ENCODE measurements at places on chromosomes 2 and 18.

DNA sequence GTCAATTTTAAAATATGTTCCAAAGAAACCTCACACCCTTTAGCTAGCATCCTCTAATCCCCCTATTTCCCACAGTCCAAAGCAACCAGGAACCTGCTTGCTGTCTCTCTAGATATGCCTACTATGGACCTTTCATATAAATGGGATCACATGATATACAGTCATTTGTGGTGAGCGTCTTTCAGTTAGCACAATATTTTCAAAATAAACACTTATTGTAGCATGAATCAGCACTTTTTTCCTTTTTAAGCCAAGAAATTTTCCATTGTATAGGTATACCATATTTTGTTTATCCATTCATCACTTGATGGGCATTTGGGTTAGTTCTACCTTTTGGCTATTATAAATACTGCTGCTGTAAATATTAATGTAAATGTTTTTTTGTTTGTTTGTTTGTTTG is 223.0 kb upstream of the DOK6 start:
- no peak for DNase-seq

DNA sequence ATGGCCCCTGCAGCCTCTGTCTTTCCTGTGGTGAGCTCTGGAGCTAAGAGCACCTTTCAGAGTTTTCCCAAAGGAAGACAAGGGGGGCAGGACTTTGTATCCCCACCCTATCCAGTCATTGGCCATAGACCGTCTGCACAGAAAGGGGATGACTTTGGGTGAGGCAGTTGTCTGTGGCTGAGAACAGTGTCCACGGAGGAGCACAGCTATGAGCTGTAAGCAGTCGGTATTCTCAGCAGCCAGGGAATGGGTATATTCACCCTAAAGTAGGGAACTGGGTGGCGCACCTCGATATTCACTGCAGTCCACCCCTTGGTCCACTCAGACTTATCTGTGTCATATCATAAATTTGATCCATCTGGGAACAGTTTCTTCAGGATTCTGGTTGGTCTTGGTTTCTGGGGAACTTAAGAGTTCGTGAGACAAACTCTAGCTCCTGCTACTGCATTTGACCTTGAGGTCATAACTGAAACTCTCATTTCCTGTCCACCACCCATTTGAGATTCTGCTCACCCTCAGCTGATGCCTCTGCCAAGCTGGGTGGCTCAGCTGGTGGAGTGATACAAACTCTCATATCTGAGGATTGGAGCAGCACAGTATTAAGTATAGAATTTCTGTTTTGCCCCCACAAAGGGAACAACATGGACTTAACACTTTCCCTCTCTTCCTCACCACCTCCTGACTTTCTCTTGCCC is 45.2 kb upstream of the SCG2 start:
- DNase-seq: no peak

- DNase-seq: no peak
These were observed 26.3 kb downstream of the CNGA3 start for GRCh38 chr2:98372579-98372978.

DNA sequence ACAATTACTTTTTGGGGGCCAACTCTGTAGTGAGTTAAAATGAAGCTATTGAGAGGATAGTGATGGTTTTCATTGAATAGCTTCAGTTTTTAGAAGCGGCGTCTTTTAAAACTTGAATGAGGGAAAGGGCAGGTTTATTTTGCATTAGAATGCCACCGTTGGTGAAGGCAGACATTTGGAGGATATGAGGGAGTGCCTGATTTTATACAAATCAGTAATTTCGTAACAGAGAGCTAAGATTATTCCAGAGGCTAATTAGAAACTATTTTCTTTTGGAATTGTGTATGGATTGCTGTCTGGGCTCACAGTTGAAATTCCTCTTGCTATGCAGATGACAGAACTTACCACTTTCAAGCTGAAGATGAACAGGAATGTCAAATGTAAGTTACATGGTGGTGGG is 67.6 kb downstream of the ITGB1BP1 start:
- DNase-seq: no peak

- peak; percentile 71 for DNase-seq
These were observed 17.9 kb downstream of the DYSF start for GRCh38 chr2:71471276-71471675.

- DNase-seq: no peak
These were observed 462.6 kb downstream of the SLC4A3 start for GRCh38 chr2:220090050-220090449.

DNA sequence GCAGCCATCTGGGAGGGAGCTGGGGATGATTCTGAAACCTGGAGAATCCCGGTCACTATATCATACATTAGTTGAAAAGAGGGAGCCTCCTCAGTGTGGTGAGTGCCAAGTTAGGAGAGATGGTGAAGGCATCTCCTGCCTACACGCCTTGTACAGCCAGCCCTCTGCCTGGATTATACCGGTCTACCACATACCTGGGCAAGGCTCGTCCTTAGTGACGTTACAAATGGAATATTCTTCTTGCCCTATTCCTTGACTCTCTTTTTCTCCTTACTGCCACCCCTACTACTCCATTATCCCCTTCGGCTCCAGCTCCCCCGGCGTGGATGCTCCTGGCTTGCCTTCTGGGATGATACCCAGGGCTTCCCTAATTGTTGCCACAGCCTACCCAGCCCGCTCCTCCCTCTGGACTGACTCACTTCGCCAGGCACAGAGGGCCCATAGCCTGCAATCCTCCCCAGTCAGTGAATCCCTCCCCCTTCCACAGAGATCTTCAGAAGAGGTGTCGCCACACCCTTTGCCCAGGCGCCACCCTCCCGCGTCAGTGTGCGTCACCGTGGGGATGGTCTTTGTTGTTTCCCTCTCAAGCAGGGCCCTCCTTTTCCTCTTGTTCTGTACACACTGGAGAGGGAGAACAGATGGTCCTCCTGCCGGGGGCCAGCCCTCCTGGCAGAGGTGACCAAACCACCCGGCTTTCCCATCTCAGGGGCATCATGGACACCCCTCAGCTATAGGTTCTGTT is 115.2 kb upstream of the EPAS1 start:
- no peak for DNase-seq

DNA sequence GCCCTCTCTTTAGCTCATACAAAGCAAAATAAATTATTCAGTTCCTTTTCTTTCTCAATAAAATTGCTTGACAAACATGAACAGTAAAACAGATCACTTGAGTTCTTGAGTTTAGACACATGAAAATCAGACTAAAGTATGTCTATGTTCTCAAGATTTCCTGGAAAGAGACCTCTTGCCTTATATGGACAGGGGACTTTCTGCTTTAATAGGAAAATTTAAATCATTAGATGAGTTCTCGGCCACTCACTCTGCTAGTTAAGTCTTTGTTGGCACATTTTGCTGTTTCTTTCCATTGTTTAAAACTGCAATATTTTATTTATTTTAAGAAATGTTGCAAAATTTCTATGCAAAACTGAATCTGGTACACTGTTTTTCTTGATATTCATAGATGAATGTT is 207.8 kb downstream of the RND3 start:
- DNase-seq: no peak

GRCh38 chr2:221637851-221638250 is 65.7 kb upstream of the EPHA4 start:
- no peak for DNase-seq

- no peak for DNase-seq
These were observed 402.7 kb upstream of the FSIP2 start for GRCh38 chr2:185335879-185336278.

GRCh38 chr2:134717286-134718022 is 1.3 kb downstream of the TMEM163 start:
- DNase-seq: no peak

DNA sequence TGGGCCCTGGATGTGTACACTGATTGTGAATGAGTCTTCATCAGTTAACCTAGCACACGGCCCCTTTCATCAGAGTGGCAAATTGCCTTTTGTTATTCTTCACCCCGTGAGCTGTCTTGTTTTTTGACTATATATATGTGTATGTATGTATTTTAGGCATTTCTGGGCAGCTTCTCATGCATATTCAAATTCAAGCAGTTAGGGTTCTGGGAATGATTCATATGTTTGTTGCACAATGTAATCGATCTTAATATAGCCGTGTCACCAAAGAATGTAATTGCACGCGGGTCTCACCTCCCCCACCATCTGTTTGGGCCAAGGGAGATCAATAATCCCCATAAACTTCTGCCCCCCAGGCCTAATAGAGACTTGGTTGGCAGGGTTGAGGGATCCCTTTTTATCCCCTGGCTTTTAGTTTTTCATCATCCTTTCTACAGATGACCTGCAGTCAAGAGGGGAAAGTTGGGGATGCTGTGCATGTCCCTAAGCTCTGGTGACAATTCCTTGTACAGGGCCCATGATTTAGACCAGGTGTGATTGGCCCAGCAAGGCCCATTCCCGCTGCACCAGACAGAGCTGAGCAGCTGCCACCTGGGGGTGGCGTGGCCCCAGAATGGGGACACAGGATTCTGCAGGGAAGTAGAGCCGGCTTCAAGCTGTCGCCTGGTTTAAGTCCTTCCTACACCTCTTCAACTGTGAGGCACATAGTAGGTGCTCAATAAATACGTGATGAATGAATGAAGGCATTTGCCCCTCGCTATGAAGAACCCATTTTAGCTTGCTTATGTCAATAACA is 19.2 kb downstream of the KCNF1 start:
- no peak for DNase-seq

- no peak for DNase-seq
These were observed 308.7 kb downstream of the CNTNAP5 start for GRCh38 chr2:124333784-124334183.

DNA sequence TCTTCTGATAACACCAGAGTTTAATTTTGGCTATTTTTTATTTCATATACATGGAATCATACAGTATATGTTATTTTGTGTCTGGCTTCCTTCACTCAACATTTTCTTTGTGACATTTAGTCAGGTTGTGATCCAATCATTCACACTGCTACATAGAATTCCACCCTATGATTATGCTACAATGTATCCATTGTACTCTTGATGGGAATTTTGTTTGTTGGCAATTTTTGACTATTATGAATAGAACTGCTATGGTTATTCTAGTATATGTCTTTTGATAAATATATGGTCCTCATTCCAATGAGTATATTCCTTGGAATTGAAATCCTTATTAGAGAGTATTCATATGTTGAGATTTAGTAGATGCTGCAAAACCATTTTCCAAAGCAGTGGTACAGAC is 936.4 kb upstream of the CHAC2 start:
- no peak for DNase-seq

- no peak for DNase-seq
These were observed 855.8 kb upstream of the FANCL start for GRCh38 chr2:59096973-59097372.

DNA sequence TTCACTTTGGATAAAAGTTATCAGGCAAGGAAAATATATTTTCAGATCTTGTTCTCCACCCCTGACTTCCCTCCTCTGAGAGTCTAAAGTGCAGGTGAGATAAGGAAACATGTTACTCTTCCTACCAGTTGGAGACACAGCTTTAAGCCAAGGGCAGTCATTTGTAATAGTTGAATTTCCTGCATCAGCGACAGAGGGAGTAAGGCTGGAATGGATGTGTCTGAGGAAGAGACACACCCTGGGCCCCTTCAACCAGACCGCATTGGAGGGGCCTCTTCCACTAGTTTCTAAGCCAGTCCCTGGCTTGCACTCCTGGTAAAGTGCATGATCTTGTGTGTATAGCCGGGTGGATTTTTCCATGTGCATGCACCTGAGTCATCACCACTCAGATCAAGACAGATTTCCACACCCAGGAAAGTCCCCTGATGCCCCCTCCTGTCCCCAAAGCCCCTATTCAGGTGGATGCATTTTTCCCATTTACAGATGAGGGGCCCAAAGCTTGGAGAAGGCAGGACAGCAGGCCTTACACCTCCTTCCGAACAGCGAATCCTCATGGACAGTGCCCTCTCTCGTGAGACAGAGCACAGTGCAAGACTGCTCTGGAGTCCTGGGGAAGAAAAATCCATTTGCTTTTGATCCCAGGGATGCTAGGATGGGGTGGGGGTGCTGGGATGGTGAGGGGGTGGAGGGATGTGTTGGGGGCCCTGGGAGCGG is 66.7 kb upstream of the SH3RF3 start:
- DNase-seq: no peak

- no peak for DNase-seq
These were observed 37.3 kb upstream of the XPO1 start for GRCh38 chr2:61575447-61575859.

- DNase-seq: no peak
These were observed 215.5 kb downstream of the RNF144A start for GRCh38 chr2:7132753-7133152.

GRCh38 chr2:7427293-7428060 is 510.3 kb downstream of the RNF144A start:
- DNase-seq: peak; percentile 63

DNA sequence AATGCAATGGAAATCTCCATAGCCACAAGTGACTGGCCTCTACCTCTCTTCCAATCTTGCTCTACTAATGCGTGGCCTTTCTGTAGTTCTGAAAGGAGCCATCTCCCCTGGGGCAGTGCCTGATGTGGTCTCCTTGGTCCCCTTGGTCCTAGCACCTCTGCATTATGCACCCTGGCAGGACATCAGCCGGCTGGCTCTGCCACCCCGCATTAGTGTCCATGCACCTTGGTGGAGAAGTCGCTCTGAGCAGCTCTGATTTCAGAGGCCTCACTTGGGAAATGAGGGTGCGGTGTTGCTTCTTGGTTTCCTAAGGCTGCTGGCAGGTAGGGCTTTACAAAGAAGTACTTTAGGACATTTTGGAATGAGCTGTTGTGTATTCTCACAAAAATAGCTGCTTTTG is 317.9 kb downstream of the GBX2 start:
- DNase-seq: no peak

DNA sequence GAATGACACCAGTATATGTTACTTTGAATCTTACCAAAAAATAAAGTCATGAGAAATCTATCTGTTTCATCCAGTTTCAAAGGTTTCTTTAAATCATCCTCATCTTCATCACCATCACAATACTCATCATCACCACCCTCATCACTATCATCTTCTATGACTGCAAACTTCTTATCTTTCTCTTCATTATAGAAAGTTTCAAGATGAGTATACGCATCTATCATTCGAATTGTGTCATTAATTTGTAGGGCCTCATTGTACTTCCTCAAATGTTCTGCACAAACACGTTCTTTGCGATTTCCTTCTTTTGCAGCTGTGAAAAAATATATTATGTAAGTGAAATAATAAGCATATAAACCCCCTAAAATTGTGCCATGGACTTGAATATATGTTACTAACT is 34.1 kb upstream of the FAP start:
- DNase-seq: no peak
